Muscle of leg (tissue), 16 donors: ENCODE measurements at places on chromosomes 16 and 17.

DNA sequence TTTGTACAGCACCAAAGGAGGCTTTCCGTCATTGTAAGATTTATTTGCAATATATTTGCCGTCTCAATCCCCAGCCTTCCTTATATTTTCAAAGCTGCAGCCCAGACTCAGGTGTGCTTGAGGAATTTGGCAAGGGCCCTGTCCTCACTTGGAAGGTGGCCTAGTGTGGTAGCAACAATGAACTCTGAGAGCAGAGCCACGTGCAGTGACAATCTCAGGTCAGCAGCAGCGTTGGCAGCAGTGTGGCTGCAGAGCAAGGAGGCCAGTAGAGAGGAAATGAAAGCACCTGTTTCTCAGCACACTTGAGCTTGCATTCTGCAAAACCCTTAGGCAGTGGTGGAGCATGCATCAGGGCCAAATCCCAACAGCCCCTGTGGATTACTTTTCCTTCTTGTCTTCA lies 613.5 kb downstream of the RBFOX1 start:
- DNase-seq, result peak; percentile 8

DNA sequence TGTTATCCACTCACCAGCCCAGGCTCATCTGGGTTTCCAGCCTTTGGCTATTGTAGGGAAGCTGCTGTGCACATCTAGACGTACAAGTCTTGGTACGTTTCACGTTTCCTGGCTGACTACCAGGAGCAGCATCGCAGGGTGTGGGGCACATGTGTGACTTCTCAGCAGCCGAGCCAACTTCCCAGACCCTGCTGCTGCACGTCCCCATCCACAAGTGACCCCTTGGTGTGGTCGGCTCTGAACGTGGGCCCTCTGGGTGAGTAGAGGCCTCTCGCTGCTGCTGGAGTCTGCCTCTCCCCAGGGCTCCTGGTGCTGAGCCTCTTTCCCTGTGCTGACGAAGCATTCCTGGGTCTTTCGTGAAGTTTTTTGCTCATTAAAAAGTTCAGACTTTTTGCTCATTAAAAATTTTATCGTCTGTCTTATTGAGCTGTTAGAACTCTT lies 70.2 kb upstream of the ZNF750 start:
- DNase-seq, result no peak

DNA sequence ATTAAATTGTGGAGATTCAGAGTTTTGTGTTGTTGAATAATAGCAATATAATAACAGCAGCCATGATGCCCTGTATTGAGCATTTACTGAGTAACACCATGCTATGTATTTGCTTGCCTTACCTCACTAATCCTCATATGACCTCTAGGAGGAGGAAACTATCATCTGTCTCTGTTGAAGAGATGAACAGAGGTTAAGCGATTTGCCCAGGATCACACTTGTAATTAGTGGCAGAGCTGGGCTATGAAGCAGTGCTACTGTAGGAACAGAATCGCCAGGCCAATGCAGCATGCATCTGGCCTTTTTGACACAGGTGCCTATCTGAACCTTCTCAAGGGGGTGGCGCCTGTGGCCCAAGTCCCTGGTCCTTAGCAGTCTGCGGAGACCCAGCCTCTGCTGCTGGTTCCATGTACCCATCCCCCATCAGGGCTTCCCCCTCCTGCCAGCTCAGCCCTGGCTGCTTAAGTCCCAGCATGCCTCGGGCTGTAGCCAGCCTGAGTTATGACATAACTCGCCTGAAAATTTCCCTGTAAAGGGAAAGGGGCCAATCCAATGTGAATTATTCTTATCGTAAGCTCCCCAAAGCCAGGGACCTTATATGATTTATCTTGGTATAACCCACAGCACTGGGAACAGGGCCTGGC lies 50.4 kb upstream of the HS3ST2 start:
- no peak for DNase-seq

DNA sequence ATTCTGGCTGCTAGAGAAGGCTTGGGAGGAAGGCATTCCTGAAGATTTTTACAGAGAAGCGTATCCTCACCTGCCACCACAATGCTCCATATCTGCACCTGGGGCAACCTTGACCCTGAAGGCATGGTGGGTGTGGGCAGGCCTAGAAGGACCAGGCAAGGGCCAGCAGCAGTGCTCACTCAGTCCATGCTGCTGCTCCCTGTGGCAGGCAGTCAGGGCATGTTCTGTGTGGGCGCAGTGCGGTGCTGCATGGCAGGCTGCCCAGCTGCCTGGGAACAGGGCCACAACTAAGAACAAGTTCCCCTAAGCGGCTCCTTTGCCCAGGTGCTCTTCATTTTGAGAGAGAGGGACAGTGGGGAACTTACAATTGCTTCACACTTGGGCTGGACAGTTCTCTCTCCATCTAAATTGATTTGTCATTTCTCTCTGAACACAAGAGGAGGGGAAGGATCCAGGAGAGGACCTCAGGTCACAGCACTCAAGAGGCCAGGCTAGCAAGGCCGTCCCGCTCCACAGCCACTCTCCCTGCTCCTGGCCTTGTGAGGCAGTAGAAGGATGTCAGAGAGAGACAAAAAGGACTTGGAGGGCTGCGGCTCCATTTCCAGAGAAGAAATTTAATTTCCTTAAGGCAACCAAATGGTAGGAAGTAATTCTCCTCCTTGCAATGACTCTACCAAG lies 158.8 kb downstream of the AATF start:
- peak; percentile 51 for DNase-seq

- peak; percentile 10 for DNase-seq
Observed at GRCh38 chr17:79945591-79946255, 89.9 kb downstream of the TBC1D16 start.

GRCh38 chr17:63986821-63987220 lies 11.3 kb upstream of the PRR29 start:
- no peak for DNase-seq

- no peak for DNase-seq
Observed at GRCh38 chr16:72924537-72924926, 123.4 kb downstream of the ZFHX3 start.

DNA sequence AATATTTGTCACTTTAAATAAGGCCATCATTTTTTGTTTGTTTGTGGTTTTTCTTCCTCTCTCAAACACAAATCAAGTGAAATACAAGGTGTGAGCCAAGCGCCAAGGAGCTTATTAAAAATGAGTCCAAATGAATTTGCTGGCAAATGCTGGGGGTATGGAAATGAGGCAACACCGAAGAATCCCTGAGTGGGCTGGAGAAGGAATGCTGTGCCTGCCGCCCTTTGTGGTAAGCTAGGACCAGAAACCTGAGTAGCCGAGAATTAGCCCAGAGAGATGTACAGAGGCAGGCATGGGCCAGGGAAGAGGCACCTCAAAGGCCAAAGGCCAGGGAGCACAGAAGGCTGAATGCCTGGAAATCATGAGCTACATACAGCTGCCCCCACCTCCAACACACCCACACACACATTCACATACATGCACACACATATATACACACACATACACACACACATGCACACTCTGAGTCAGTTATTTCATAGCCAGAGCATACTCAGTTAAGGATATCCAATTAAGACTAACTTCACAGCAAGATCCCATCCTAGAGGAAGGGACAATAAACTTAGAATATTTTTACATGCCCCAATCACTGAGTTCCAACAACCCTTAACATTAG lies 266.1 kb upstream of the DYNLRB2 start:
- no peak for DNase-seq

- DNase-seq, result no peak
Observed at GRCh38 chr17:78208486-78208885, 5.6 kb upstream of the BIRC5 start.

GRCh38 chr17:56125830-56126819 lies 27.1 kb upstream of the ANKFN1 start:
- DNase-seq, result peak; percentile 38
